ENCODE measurements at places on chromosomes 4 and X.

DNA sequence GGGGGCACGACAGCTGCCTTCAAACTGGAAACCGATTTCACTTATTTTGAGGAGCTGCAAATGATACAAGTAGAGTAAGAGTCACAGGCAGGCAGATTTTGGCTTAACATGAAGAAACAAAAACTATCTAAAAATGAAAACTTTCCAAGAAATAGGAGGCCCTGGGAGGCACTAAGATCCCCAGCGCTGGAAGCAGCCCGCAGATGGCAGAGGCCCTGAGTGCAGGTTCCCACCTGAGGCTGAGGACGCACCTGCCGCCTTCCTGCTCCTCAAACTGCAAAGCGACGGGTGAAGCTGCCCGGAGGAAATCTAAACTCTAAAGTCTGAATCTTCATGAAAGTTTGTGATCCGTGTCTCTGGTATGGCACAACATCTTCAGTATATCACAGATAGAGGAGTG lies 138.7 kb downstream of the AFAP1 start:
- DNase-seq = no peak

GRCh38 chrX:108090491-108091263 lies 665 bp downstream of the PSMD10 start:
- DNase-seq = no peak

DNA sequence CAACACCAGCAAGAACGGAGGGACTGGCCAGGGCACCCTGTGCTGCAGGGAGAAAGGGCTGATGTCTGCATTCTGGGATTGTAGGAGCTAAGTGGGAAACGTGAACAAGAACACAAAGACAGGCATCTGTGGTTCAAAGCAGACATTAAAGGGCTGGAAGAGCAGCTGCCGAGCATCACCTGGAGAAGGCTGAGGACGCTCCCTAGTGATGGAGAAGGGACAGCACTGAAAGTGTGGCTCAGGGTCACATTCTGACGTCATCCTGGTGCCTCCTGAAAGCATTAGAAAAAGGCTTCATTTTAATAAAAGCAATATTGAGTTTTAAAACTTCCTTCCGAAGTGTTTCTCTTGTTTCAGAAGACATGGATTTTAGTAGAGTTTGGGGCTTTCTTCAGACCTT lies 62.3 kb downstream of the CLDN22 start:
- DNase-seq = no peak

- DNase-seq = no peak
Measured at GRCh38 chr4:4408132-4408523, 21.2 kb downstream of the NSG1 start.

DNA sequence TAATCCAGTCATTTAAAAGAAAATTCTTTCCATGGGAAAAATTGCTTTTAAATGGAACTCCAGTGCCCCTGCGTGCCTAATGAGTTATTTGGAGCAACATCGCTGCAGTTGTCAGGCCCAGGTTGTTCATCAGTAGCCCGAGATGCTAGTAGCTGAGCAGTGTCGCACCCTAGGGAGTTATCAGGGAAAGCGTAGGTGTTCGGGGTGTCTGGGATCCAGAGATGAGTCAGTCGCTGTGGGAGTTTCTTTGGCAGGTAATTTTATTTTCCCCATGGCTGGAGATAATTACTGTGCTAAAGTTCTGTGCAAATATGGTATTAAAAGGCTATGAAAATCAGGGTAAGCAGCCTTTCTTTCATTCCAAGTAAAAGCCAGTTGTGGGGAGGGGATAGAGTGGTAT lies 49.4 kb downstream of the ANXA3 start:
- DNase-seq = no peak

GRCh38 chrX:17547658-17548057 lies 172.7 kb downstream of the NHS start:
- DNase-seq = no peak

GRCh38 chr4:58646126-58646525 lies 1535.9 kb upstream of the IGFBP7 start:
- DNase-seq = no peak

DNA sequence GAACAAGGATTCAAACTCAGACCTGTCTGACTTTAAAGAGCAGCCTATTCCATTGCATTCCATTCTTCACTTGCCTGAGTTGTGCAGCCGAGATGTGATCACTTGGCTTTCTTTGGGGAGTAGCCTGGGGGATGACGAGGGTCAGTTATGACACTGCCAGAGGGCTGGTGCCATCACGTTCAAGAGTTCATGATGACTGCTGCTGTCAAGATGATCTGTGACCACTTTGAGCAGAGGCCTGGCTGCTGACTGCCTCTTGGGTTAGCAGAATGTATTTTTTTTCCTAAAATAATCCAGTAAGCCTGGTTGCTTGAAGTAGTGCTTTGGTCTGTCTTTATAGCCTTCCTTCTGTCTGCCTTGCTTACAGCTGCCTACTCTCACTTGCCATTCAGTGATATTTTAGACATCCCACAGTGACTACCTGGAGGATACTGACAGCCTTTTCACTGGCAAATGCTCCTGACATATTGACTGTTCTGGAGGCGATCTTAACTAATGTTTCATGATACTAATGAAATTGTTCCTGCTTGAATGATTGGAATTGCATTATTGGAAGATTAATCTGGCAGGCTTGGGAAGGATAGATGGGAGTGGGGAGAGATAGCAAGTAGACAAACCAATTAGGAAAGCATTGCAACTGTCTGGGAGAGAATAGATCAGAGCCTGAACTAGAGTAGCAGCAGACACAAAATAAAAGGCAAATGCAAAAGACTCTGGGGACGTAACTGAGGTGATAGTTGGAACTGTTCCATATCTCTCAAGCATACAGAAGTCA lies 221.6 kb upstream of the LCORL start:
- no peak for DNase-seq

DNA sequence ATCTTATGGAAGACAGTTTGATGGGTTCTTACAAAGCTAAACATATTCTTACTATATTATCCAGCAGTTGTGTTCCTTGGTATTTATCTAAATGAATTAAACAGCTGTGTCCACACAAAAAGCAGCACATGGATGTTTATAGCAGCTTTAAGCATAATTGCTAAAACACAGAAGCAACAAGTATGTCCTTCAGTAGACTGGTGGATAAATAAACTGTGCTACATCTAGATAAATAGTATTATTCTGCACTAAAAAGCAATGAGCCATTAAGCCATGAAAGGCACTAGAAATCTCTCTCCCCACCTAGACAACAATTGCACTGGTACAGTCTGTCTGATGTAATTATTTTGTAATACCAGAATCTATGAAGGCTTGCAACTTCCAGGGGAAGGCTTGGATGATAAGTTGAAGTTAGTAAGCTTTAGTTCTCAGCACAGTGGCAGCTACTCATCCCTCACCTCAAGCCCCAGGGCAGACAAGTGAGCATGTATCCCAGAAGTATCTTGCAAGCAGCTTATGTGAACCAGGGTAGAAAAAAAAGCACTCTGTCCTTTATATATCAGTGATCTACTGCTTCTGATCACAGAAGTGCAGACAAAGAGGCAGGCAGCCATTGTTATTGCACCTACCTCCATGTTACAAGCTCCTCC lies 36.9 kb downstream of the WDR17 start:
- no peak for DNase-seq

DNA sequence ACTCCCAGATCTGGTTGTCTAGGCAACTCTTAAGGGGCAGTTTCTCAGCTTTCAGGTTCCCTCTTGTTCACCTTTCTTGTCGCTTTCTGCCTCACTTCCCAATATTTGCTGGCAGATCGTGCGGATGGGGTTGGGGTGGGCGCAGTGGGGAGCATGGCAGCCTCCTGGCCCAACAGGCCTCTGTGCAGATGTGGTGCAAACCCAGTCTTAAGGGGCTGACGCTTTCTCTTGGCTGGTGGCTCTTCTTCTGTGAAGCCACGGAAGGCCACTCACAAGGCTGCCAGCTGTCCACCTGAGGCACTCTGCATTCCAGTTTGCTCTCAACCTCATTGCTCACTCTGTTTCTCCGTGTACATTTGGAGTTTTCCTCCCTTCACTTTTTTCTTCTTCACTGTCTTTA lies 61.7 kb downstream of the NBDY start:
- DNase-seq = no peak

GRCh38 chr4:174882317-174882992 lies 35.7 kb upstream of the ADAM29 start:
- DNase-seq = no peak

DNA sequence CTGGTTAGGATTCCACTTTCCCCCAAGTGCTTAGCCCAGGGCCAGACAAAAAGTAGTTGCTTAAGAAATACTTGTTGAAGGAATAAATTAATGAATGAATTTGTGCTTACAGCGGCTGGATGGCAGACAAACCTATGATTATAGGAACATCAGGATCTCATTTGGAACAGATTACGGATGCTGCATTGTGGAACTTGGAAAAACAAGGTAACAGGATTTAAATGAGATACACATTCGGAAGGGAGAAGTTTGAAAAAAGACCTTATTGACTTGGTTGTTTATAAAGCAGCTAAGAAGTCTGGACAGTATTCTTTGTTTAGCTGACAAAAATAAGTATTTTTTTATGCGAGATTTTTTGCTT lies 572 bp downstream of the EXOSC9 start:
- no peak for DNase-seq

DNA sequence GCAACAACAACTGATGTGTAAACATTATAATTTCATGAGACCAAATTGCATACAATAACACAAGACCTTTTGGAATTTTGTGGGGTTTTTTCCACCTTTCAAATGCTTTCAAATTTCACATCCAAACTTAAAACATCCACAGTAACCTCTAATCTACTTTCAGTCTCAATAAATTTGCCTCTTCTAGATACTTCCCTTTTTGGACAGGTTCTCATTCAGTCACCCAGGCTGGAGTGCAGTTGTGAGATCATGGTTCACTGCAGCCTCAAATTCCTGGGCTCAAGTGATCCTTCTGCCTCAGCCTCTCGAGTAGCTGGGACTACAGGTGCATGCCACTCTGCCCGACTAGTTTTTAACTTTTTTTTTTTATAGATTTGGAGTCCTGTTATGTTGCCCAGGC lies 556.6 kb downstream of the NLGN4X start:
- DNase-seq = no peak

GRCh38 chr4:73576381-73576780 lies 43.9 kb downstream of the RASSF6 start:
- DNase-seq = no peak

- no peak for DNase-seq
Measured at GRCh38 chrX:54992911-54993622, 921 bp downstream of the PFKFB1 start.

- DNase-seq = no peak
Measured at GRCh38 chrX:114611018-114611619, 27.2 kb downstream of the HTR2C start.

GRCh38 chrX:20461576-20461975 lies 194.9 kb upstream of the RPS6KA3 start:
- no peak for DNase-seq

DNA sequence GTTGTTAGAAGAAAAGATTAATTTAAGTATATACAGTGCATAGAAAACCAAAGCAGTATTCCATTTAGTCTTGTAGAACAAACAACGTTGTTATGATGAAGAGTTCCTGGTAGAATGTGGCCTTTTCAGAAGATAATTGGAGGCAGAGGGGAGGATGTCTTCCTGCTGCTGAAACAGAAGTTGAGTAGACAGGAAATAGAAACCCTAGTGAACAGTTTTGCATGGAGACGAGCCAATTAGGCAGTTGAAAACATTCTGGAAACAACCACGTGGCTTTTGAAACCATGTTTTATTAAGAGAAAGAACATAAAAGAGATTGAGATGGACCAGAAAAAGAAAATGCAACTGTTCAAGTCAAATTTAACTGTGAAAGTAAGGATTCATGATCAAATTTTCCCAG lies 325.2 kb downstream of the CAMK2D start:
- DNase-seq = no peak

All from stimulated activated CD4-positive, alpha-beta T cell treated with anti-CD3 and anti-CD28 coated beads, Interleukin-15, amount 100 ng/mL, for 1 hour (primary cell).